ENCODE measurements at places on chromosomes 5 and 9.

- no peak for DNase-seq
These were observed 4.1 kb downstream of the GLRX start for GRCh38 chr5:95818181-95819147.

DNA sequence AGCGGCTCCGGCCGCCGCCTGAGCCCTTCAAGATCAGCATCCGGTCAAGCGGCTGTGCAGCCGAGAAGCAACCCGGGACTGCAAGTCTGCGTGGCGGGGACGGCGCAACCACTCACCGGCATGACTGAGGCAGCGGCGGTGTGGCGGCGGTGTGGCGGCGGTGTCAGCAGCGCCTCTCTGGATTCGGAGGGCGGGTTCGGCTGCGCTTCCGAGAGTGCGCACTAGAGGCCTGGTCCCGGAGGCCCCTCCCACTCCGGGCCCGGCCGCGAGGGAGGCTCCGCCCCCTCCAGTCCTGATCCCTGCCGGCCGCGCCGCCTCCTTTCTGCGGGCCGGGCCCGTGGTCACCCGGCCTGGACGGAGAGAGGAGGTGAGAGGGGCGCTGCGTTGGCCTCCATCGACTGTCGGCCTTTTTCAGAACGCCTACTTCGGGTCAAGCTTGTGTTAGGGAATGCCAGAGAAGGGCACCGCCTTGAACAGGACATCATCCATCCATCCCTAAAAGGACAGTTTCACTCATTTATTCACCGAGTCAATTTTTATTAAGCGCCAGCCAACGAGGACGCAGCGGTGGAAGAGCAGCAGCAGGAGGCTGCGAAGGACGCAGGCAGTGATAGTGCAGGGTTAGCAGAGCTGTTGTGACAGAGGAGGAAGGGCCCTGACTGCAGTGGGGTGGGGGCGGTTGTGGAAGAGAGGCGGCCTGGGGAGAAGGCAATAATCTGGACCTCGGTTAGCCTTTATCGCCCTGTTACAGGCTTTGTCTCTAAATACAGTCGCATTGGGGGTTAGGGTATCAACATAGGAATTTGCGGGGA lies at the start of gene ATOX1:
Gene ATOX1 (minus strand): TSS at position 202 of the 812 bp plus-strand sequence. CDS start 80 bp downstream, at position 122.
- DNase-seq, result peak; percentile 68

- DNase-seq, result no peak
These were observed 29.5 kb downstream of the TPPP start for GRCh38 chr5:663436-664342.

DNA sequence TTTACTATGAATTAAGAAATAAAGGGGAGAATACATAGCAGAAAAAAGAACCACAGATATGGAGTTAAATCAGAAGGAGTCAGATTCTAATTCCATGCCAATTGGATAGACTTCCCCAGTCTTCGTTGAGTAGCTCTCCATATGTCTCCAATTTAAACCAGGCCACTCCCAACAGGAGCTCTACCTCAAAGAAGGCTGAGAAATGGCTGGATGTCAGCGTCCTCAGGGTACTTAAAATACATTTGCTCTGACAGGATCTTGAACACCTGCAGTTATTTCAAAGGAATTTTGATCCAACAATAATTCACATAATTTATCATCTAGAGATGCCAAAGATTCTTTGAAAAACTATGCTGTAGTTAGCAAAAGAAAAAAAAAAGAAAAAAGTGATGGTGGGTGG lies 133.9 kb upstream of the FBN2 start:
- no peak for DNase-seq

DNA sequence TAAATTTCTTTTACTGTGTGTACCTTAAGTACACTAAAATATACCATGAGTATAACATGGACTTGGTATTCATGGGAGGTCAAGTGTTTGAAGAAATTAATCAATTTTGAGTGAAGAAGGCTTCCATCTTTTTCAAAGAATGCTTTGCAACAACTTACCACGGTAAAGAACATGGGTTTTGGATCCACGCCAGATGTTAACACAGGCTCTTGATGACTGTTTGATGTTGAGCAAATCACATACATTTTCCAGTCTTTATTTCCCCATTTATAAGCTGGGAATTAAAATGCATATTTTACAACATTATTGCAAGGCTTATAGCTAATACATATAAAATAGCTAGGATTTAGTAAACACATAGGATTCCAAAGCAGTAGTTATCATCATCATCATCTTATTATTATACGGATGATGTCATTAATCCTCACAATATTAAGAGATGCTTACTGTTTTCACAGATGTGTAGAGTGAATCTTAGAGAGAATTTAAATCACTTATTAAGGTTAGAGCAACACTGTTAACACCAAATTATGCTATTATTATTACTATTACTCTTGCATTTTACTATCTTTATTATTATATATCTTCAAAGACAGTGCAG lies 362.0 kb downstream of the PRELID2 start:
- DNase-seq, result no peak

GRCh38 chr5:19795218-19795617 lies 192.8 kb downstream of the CDH18 start:
- no peak for DNase-seq

DNA sequence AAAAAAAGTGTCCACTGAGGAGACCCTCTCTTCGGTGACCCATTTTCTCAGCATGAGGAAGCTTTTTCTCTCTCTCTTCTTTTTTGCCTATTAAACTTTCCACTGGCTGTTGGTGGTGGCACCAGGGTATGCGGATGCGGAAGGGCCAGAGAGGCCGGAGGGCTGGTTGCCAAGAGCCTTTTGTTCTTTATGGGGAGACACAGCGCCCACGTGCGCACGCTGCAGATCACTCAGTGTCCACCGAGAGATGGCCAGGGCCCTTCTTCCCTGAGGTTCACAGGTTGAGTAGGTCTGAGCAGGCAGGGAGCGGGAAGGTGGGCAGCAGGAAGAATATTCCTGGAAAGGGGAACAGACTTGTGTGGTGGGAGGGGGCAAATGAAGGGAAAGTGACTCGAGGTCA lies 69.1 kb downstream of the STK10 start:
- DNase-seq, result no peak

DNA sequence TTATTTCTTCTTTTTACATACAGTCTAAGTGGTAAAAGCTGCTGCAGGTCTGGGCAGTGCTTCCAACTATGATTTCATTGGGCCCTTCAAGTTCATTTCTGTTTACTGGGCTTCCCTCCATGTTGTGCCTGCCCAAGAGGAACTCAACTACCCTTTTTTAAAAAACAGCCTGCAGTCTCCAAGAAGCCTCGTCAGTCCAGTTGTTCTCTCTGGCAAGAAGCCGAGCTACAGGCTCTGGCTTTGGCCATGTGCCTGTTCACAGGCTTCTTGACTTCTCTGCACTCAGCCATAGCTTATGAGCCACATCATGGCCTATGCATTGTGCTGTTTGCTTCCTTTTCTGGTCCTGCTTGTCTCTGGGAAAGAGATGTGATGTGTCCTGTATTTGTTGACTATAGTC lies 119.7 kb upstream of the PJA2 start:
- DNase-seq, result no peak

GRCh38 chr9:135726138-135726853 lies 24.3 kb downstream of the KCNT1 start:
- no peak for DNase-seq

DNA sequence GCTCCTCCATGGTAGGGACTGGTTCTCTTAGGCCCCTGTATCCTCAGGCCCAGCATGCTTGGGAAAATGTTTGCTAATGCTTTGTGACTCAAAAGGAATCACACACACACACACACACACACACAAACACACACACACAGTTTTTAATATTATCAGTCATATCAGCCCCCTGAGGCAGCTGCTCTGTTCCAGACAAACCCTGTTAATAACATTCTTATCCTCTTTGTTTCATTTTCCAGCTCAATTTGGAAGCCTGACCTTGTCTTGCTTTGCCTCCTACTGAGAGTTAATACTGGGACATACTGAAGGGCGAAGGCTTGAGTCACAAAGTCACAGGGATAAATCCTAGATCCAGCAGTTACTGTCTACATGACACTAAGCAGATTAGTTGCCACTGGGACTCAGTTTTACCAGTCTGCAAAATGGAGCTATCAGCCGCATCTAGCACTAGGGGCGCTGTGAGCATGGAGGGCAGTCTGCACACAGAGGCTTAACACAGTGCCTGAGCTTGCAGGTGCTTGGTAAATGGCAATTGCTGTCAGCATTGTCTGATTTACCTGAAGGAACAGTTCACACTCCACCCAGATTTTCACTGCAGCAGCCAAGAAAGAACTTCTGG lies 37.1 kb upstream of the KCNMB1 start:
- DNase-seq, result no peak

- DNase-seq, result no peak
These were observed 18.5 kb downstream of the DDX31 start for GRCh38 chr9:132651259-132651658.

DNA sequence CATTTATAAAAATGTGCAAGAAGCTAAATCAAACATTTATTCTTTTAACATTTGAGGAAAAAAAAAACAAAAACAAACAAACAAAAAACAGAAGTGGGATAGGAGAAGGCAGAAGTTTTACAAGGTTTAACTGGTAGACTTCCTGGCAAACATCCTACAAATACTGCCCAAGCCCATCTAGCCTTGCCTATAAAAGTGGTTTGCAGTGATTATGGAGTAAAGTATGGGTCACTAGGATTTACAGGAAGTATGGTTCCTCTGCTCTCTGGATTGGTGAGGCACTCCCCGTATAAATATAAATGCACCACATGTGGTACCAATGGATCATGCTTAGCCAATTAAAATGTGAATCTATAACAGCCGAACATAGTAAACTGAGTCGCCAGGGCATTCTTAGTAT lies 291.9 kb downstream of the EDIL3 start:
- DNase-seq, result no peak

GRCh38 chr5:65061250-65061973 lies 292.7 kb downstream of the CWC27 start:
- no peak for DNase-seq
